ENCODE measurements at places on chromosomes 6 and 20. TPM values are rescaled to one million over a fixed set of nuclear protein-coding genes. Genes with fewer than 3 reads are reported as not detected.

DNA sequence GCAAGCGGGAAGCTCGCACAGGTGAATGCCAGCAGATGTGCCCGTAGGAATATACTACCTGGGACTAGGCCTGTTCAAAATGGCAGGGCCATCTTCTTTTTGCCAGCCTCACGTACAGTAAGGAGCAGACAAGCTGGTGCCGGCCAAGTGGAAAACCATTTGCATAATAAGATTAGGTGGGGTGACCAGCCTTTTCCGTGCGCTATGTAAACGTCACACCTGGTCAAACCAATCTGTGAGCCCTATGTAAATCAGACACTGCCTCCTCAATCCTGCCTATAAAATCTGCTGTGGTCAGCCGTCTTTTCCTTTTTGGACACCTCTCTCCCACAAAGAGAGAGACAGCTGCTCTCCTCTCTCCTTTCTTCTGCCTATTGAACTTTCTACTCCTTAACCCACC, 60.8 kb upstream of the TMEM30A start:
- no peak overlapping the region for H3K4me3 ChIP-seq
- H3K4me1 ChIP-seq = peaks cover 2% of the 10 kb centered on the region
- H3K27me3 ChIP-seq = peaks cover 40% of the 10 kb centered on the region
- no peak for DNase-seq

The ABHD16A gene
- total RNA-seq = 75.1 TPM

- peaks cover 2% of the 10 kb centered on the region for H3K36me3 ChIP-seq
- H3K27me3 ChIP-seq = no peaks in the 10 kb centered on the region
- DNase-seq = no peak
- H3K4me3 ChIP-seq = no peak overlapping the region
- H3K4me1 ChIP-seq = peaks cover 5% of the 10 kb centered on the region
Observed at GRCh38 chr20:10594296-10594868, 79.4 kb downstream of the JAG1 start.

GRCh38 chr6:90199900-90200299, 96.7 kb downstream of the BACH2 start:
- no peaks in the 10 kb centered on the region for H3K27me3 ChIP-seq
- H3K36me3 ChIP-seq = peaks cover 5% of the 10 kb centered on the region
- DNase-seq = no peak
- H3K4me1 ChIP-seq = peaks cover 18% of the 10 kb centered on the region
- H3K4me3 ChIP-seq = no peak overlapping the region

The NOX3 gene
- not detected for total RNA-seq

GRCh38 chr6:91045161-91045560, 458.3 kb upstream of the MAP3K7 start:
- no peak overlapping the region for H3K27ac ChIP-seq
- no peak overlapping the region for H3K4me3 ChIP-seq
- no peak for DNase-seq

The OOEP gene
- not detected for total RNA-seq

The TAGAP gene
- total RNA-seq = 340 TPM

The TSBP1 gene
- total RNA-seq = not detected

- H3K4me3 ChIP-seq = peak overlapping the region; percentile 43
- H3K27ac ChIP-seq = peak overlapping the region; percentile 2
- no peak for DNase-seq
Observed at GRCh38 chr6:34650823-34651222, 45.7 kb downstream of the ILRUN start.

The RSPO3 gene
- not detected for total RNA-seq

DNA sequence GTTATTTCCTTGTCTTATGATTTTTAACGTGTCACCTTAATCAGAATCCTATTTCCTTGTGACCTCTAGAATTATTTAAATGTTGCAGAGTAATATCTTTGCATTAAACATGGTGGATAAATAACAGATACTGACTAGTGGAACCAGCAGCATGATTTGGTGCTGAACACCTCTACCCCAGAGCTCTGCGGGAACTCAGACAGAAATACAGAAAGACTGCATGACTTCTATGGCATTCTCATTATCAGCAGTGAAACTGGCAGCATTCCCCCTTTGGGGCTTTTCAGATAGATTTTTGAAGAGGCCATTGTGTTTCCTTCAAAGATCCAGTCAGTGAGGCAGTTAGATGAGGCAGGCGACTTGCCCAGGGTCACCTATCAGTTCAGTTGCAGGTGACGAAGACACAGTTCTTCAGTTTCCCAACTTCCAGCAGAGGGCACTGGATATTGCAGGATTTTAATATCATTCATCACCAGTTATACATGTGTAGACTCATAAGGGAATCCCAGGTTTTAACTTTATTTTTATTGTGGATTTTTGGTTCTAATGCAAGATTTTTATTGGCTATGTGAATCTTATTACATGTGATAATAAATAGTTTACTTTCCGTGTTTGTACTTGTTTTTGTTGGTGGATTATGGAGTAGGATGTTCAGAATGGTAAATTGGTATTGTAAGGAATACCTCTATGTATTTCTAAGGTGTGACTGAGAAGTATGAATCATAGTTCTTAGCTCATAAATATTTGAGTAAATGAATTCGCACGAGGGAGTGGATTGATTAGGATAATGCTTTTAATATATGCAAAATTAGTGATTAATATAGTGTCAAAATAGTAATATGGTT, 81.3 kb downstream of the AFDN start:
- peak overlapping the region; percentile 25 for H3K4me3 ChIP-seq
- H3K4me1 ChIP-seq = peaks cover 9% of the 10 kb centered on the region

DNA sequence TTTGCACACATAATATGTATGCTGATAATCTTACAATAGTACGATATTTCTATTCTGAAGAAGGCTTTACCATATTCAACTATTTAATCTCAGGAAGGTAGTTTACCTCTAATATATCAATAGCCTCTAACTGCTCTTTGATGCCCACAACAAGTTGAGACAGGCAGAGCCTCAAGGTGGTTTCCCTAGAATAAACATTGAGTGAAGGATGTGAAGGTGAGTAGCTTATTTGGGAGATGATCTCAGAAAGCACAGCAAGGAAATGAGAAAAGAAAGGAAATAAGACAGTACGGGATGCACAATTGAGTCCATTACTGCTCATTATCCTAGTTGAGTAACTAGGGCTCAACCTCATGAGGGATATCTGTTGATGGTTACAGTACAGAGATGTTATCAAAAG, 638.4 kb downstream of the MAFB start:
- peaks cover 10% of the 10 kb centered on the region for H3K27me3 ChIP-seq
- no peak for DNase-seq
- H3K36me3 ChIP-seq = no peaks in the 10 kb centered on the region
- H3K27ac ChIP-seq = no peak overlapping the region
- no peaks in the 10 kb centered on the region for H3K4me1 ChIP-seq

DNA sequence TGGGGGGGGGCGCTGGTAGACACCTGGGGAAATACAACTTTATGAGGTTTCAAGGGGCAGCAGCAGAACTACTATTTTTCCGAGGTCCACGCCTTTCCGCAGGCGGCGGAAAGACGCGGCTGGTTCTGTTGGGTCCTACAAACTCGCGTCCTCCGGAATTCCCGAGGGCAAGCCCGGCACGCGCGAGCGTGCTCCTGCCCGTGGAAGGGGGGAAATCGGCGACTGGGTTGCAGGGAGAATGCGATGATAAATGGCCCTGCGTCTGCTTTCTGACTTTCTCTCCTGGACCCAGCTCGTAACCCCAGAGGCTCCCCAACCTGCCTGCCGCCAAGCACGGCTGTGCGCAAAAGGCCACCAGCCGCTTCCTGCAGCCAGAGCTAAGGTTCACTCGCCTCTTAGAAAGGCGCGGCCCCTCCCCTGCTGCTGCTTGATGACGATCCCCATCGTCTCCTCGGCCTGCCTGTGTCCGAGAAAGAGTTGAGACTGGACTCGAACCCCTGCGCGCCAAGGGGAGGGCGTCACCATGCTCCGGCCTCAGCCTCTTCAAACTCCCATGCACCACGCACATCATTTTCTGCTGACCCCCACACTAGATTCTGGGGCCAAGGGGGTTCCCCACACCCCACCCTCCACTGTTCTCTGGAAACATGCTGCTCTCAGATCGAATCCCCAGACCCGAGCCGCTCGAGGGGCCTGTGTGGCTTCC, 6.7 kb downstream of the FOXA2 start:
- peaks cover 2% of the 10 kb centered on the region for H3K4me1 ChIP-seq
- H3K27ac ChIP-seq = no peak overlapping the region
- H3K4me3 ChIP-seq = no peak overlapping the region

- H3K4me3 ChIP-seq = no peak overlapping the region
- DNase-seq = no peak
- peaks cover 26% of the 10 kb centered on the region for H3K4me1 ChIP-seq
- peaks cover 5% of the 10 kb centered on the region for H3K27me3 ChIP-seq
- peaks cover 4% of the 10 kb centered on the region for H3K36me3 ChIP-seq
Observed at GRCh38 chr6:32113386-32114352, 4.5 kb upstream of the TNXB start.

DNA sequence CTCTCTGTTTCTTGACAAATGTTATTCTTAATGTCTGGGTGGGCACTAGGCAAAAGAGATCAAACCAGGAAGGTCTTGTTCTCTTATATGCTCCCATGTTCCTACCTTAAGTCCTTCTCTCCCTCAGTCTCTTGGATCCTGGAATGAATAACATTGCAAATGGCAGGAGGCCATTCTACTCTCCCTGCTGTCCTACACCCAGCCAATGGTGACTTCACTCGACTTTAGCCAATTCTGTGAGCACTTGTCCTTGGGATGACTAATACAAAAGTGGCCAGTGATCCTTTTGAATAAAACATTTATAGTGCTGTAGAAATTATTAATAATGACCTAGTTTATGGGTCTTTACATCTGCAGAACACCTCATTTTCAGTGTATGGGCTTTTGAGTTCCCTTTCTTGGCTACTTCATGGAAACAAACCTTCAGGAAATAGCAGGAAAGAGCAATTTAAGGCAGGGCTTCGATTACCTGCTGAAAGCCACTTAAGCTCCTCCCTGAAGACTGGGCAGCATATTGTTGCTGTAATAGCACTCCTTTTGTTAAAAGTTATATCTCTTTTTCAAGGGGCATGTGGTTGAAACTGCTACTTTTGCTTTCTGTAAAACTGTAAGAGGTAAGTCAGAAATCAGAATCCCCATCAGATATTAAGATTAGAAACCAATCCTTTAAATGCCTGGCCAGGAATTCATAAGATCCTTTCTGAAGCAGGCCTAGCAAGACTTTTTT, 10.5 kb downstream of the OTOR start:
- peaks cover 4% of the 10 kb centered on the region for H3K4me1 ChIP-seq
- no peaks in the 10 kb centered on the region for H3K36me3 ChIP-seq
- H3K27me3 ChIP-seq = peaks cover 45% of the 10 kb centered on the region
- H3K4me3 ChIP-seq = no peak overlapping the region
- DNase-seq = no peak

DNA sequence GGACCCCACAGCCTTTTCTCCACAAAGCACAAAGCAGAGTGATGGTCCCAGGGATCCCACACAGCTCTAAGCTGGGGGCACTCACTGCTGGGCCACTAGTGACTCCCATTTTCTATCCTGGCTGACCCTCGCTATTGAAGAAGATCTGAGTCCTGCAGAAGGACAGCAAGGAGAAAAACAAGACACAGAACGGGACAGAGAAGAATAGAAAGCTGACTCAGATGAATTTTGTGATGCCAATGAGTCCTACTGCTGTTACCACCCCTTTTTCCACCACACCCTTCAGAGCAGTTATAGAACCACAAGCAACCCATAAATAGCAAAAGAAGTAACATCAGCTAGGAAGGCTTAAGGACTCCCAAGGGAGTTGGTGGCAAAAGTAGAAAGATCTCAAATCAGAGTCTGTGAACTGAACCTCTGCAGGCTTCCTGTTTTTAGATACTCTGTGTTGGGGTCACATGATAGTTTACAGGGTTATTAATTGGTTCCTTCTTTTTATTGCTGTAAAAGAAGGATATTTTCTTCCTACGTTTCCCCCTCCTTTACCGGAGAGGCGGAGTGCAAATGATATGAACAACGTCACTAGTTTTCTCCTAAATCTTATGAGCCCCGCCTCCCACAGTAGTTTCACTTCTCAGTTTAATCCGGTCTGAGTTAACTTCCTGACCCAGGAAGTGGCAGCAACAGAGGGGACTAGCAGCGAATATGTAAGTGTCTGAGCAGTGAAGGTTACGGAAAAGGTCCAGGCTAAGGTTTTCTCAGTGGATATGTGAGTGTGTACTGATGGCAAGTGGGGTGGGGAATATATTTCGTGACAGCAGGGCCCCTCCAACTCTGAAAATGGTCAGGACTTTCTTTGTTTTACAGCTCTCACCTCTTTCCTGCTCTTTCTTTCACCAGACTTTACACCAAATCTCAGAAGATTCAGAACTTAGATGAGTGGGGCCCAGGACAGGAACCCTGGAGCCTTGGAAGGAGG, at the start of gene TRIM38:
Gene TRIM38, plus strand, starts transcription at position 654 of the 979 bp plus-strand sequence. CDS start 3,721 bp downstream, outside the sequence.
- H3K4me3 ChIP-seq = peak within 1 kb of the TSS; percentile 100
- H3K4me1 ChIP-seq = peaks cover 74% of the 10 kb centered on the region
- peak within 1 kb of the TSS; percentile 98 for H3K27ac ChIP-seq
- H3K36me3 ChIP-seq = peaks cover 7% of the 10 kb centered on the region

GRCh38 chr6:165488624-165489295, 174.3 kb downstream of the PDE10A start:
- H3K27me3 ChIP-seq = no peaks in the 10 kb centered on the region
- H3K36me3 ChIP-seq = no peaks in the 10 kb centered on the region
- H3K4me3 ChIP-seq = no peak overlapping the region
- DNase-seq = no peak
- H3K4me1 ChIP-seq = no peaks in the 10 kb centered on the region
- H3K27ac ChIP-seq = no peak overlapping the region

GRCh38 chr6:135319819-135320218, 138.7 kb downstream of the MYB start:
- no peaks in the 10 kb centered on the region for H3K27me3 ChIP-seq

GRCh38 chr6:9647599-9647998, 767.3 kb downstream of the TFAP2A start:
- no peaks in the 10 kb centered on the region for H3K4me1 ChIP-seq
- no peaks in the 10 kb centered on the region for H3K27me3 ChIP-seq
- DNase-seq = no peak
- H3K27ac ChIP-seq = no peak overlapping the region
- no peaks in the 10 kb centered on the region for H3K36me3 ChIP-seq
- no peak overlapping the region for H3K4me3 ChIP-seq

DNA sequence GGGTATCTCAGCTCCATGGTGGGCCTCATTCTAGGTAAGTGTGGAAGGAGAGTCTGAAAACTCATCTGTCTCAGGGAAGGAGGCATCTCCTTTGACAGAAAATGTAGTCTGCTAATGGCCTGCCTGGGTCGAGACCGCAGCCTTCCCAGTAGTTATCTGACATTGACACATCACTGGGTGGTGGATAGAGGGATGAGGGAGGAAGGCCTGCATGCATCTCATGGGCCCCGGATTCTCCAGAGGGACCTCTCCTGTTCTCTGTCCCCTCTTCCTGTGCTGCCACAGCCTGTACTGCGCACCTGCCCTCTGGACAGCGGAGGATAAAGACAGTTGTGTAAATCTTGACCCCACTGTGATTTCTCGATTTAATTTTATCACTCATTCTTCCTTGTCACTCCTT, 4.7 kb downstream of the PCMTD2 start:
- peak overlapping the region; percentile 68 for H3K4me3 ChIP-seq
- DNase-seq = no peak
- H3K27ac ChIP-seq = peak overlapping the region; percentile 83
- no peaks in the 10 kb centered on the region for H3K27me3 ChIP-seq
- peaks cover 3% of the 10 kb centered on the region for H3K36me3 ChIP-seq

- peaks cover 5% of the 10 kb centered on the region for H3K36me3 ChIP-seq
- peaks cover 16% of the 10 kb centered on the region for H3K4me1 ChIP-seq
- no peak overlapping the region for H3K27ac ChIP-seq
- no peak overlapping the region for H3K4me3 ChIP-seq
Observed at GRCh38 chr6:118739696-118740353, 88.4 kb upstream of the CEP85L start.

GRCh38 chr6:39441986-39442385, 119.5 kb upstream of the KCNK16 start:
- DNase-seq = no peak
- H3K4me3 ChIP-seq = no peak overlapping the region
- no peak overlapping the region for H3K27ac ChIP-seq

The GTSF1L gene
- total RNA-seq = not detected

The ZNF184 gene
- 12.5 TPM for total RNA-seq

The SNX5 gene
- 71.5 TPM for total RNA-seq
